H9 (cell line): ENCODE measurements at places on chromosomes 1 and 21.

DNA sequence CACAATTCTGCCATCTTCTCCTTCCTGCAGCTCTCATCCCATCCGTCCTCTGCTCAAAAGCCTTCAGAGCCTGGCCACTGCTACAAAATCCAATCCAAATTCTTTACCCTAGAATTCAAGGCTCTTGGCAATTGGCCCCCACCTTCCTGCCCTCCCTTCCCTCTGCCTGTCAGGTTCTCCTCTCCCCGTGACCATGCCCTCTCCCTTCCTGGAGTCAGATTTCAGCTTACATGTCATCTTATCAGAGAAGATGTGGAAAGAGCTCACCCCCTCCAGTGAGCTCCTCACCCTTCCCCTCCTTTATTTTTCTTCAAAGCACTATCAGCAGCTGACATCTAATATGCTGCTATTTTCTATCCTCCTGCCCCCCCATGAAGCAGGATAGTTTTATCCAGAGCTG lies 86.9 kb downstream of the GRIK3 start:
- DNase-seq: peak; percentile 41

DNA sequence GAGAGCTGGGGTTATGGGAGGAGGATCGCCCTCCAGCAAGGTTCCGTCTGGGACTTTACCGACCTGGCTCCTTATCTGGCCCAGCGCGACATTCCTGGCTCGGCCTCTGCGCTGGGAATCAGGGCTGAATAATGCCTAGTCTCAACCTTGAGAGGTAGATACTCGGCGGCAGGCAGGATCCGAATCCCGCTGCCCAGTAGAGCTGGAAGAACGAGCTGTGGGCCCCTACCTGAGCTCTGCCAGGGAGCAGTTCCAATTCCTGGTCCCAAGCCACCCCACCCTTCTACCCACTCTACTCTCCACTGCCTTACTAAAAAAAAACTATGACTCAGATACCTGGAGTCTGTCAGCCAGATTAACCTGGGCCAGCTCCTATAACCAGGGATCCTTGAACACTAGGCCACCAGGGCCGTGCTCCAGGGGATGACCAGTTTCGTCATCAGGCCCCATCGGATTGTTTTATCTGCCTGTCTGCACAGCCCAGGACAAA lies 53.6 kb downstream of the RHBG start:
- DNase-seq: no peak

GRCh38 chr1:155052439-155053395 lies 1.6 kb downstream of the ADAM15 start:
- no peak for DNase-seq

GRCh38 chr21:35537604-35538003 lies 488.5 kb upstream of the RUNX1 start:
- no peak for DNase-seq

- DNase-seq: no peak
Measured at GRCh38 chr1:228007801-228008341, 1.1 kb downstream of the WNT3A start.
